ENCODE measurements at places on chromosomes 6 and 20.
A peak's percentile ranks its signal among the peaks of the same experiment; 100 is the strongest.

- DNase-seq: no peak
Observed at GRCh38 chr20:38113401-38114325, 51.4 kb downstream of the TGM2 start.

DNA sequence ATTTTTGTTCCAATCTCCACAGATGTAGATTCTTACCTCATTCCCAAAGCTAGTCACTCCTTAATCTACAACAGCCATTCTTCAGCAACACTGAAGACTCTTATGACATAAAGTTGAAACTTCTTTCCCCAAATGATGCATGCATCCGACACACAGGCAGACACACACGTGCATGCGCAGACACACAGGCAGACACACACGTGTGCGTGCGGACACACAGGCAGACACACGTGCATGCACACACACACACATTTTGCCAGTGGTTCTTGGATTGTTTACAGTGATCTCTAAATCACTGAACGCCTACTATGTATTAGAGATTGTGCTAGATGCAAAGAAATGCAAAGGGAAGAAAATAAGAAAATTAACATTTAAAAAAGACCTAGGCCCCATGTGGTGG is 9.0 kb upstream of the TRPC4AP start:
- DNase-seq: no peak

DNA sequence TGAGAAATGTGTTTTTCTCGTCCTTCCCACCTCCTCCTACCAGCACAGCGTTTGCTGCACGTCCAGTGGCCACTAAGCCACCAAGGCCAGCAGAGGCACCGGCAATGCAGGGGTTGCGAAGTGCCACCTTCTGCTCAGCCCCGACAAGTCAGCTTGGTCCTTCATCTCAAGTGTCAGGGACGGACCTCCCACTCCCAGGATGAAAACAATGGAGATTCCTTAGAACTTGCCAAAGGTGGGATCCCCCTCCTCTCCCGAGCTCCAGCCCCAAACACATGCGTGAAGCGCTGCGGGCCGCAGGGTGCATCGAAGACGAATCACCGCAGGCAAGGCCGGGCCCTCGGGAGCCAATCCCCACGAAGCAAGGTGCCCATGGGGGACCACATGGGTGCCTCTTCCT is 60.8 kb downstream of the WDR27 start:
- DNase-seq: no peak

GRCh38 chr20:47748069-47748468 is 37.2 kb downstream of the SULF2 start:
- DNase-seq: no peak

DNA sequence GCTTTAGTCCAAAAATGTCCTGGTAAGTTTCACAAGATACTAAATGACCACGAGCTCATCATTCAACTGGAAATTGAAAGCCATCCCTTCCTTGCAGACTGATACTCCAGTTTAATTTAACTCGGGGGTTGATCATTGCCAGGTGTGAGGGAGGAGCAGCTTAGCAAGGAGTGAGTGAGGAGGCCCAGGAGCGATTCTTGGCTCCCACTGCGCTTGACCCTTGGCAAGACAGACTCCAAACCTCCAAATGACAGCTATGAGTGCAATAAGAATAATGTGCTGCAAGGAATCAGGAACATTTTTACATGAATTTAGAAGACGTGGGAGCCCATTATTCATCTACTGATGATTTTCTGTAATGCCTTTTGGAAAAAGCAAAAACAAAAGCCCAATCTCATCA is 64.9 kb downstream of the LAMA4 start:
- DNase-seq: no peak

DNA sequence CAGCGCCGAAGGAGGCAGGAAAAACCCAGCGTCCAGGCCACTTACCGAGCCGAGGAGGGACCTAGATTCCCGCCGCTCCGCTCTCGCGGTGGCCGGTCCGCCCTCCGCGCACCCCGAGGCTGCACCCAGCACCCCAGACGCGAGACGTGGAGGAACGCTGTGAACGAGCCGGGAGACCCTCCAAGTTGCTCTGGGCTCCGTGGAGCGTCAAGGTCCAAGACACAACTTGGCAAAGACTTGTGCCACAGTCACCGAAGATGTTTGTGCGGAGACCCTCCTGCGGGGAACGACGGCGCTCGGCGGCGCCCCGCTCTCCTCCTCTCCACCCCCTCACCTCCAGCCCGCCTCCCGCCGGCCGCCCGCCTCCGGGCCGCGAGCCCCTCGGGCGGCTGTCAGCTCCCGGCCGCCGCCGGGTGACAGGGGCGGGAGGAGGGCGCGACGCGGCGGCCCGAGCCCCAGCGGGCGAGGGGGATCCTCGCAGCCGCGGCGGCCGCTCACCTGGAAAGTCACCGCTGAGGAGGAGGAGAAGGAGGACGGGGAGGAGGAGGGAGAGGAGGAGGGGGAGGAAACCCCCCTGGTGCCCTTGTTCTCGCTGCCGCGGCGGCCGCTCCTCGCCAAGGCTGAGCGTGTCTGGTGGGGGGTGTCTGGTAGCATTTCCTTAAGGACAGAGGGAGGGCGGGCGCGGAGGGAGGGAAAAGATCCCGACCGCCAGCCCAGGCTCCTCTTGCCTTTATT is 637 bp upstream of the HIVEP2 start:
- peak; percentile 48 for DNase-seq

GRCh38 chr6:148971031-148971927 is 224.4 kb downstream of the UST start:
- DNase-seq: no peak

DNA sequence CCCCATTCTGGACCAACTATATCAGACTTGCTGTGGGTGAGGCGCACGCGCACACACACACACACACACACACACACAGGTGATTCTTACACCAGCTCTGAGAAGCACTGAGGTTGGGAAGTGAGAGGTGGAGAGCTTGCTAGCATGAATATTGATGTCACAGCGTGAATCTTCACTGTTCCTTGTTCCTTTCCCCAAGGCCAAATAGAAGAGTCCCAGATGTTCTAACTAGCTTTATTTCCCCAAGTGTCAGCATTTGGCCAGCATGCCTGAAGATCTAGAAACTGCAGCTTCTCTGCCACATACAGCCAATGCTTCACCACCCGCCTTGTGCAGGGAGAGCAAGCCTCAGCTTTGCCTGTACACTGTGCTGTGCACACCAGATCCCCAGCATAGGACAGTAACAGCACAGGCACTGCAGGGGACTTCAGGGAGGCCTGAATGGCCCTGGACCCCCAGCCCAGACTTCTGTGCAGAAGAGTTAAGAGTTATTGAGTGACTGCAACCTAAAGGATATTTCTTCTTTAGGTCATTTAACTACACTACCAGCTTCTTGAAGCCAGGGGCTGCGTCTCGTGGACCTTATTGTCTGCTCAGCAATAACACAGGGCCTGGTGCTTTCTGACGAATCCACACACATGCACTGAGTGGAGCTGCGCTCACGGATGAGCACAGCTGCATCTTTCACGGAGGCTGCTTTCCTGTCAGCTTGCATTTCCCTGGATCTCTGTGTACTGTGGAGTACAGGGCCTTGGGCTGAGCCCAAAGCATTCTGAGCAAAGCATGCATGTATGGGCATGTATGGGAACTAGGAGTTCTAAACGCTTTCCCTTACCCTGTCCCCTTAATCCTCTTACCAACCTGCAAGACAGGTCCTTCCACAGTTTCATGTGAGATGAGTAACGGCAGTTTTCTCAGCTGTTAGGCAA is 13.9 kb upstream of the CD93 start:
- DNase-seq: no peak

- DNase-seq: no peak
Observed at GRCh38 chr6:17879184-17879583, 108.3 kb downstream of the KIF13A start.

- no peak for DNase-seq
Observed at GRCh38 chr6:10310330-10310653, 104.6 kb downstream of the TFAP2A start.

GRCh38 chr6:106135911-106136571 is 49.9 kb downstream of the PRDM1 start:
- DNase-seq: no peak

DNA sequence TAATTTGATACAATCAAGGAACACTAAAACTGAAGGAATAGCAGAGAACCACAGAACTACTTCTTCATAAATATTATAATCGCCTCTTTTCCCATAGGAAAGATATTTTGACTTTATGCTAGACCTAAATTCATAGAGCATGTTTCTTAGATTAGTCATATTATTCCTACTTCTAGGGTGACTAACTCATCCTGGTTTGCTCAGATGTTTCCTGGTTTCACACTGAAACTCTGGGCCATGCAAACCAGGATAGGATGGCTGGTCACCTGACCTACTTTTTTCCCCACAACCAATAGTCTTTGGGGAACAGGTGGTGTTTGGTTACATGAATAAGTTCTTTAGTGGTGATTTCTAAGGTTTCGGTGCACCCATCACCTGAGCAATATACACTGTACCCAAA is 42.8 kb downstream of the MMS22L start:
- no peak for DNase-seq

GRCh38 chr6:3794092-3794491 is 42.6 kb upstream of the PXDC1 start:
- DNase-seq: no peak

- DNase-seq: no peak
Observed at GRCh38 chr6:72987301-72987700, 238.0 kb downstream of the KHDC1L start.

GRCh38 chr6:44571510-44571909 is 184.0 kb downstream of the CDC5L start:
- no peak for DNase-seq

- no peak for DNase-seq
Observed at GRCh38 chr20:6784210-6784631, 16.7 kb downstream of the BMP2 start.

DNA sequence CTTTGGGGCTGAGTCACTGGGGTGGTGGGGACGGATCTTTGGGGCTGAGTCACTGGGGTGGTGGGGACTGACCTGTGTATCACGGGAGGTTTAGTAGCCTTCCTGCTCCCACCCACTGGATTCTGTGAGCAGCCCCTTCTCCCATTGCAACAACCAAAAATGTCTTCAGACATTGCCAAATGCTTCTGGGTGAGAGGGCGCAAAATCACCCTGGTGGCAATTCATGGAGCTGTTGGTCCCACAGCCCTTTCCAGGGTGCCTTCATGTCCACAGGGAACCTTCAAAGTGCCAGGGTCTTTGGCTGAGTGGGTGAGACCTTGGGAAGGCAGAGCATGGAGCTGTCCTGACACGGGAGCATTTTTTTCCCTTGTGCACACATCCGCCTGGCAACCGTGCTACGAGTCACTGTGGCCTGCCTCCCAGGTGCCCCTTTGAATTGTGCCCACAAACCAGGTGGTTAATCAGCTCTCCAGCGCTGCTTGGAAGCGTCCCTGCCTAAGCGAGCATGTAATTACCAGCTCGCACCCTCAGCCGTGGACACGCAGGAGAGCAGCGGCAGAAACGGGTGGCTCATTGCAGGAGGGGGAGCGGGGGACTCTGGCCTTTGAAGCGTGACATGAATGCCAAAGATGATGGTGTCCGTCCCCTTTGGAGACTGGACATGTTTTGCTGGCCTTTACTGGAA is 27.4 kb upstream of the APCDD1L start:
- DNase-seq: no peak

DNA sequence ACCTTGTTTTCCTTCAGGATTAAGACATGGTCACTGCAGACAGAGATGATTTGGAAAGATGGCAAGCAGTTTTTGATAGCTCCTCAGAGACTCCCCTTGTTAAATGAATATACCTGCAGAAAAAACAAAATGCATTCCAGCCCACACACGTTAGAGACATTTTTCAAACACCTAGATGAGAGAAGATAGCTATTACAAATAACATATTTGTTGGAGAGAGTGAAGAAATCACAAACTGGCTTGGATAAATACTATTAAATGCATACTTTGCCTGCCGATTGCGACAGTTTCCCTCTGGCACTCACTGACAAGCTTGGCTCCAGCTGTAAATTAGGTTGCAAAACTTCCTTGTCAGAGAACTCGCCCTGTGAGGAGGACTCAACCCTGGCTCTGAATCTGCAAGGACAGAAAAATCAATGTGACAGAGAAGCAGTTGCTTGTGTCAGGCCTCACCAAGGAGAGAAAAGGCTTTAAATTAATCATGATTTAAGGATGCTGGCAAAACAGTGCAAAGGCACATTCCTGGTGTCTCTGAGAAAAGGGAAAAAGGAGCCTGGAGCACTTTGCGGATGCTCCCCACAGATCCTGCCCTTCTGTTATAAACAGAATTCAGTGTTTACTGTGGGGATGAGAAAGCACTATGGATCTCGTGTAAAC is 423.7 kb upstream of the MARCKS start:
- DNase-seq: no peak

GRCh38 chr20:10771435-10772140 is 97.8 kb upstream of the JAG1 start:
- DNase-seq: no peak

GRCh38 chr6:132937466-132937906 is 123.1 kb downstream of the RPS12 start:
- DNase-seq: no peak

DNA sequence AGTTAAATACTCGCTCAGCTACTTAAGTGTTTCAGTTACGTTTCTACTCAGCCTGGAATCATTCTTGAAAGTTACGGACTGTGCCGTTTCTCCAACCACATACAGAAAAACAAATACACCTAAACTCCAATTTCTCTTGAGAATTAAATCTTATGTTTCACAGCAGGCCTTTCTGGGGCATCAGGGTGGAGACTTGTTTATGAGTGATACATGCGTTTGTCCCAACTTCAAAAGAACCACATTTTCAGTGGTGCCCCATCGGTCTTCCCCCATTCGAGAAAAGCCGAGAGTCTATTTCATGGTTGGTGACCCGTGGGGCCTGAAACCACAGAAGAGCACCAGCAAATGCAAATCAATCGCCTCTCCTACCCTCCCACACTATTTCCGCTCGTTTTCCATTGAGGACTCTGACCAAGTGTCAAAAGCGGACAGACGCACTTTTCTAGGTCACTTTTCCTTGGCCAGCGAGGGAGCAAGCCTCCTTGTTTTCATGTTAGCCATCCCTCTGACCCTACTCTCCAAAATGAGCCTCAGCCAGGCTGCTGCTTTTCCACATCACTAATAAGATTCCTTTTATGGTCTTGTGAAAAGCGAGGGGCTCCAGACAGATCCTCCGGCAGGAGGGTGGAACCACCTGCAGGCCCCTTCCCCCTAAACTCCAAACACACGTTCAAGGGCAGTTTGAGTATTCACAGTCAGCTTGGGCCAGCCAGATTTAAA is 3.1 kb downstream of the JAG1 start:
- no peak for DNase-seq

- DNase-seq: no peak
Observed at GRCh38 chr20:36308986-36309385, 2.8 kb downstream of the DLGAP4 start.

- DNase-seq: peak; percentile 50
Observed at GRCh38 chr6:30955367-30956042, 14.7 kb downstream of the MUCL3 start.

DNA sequence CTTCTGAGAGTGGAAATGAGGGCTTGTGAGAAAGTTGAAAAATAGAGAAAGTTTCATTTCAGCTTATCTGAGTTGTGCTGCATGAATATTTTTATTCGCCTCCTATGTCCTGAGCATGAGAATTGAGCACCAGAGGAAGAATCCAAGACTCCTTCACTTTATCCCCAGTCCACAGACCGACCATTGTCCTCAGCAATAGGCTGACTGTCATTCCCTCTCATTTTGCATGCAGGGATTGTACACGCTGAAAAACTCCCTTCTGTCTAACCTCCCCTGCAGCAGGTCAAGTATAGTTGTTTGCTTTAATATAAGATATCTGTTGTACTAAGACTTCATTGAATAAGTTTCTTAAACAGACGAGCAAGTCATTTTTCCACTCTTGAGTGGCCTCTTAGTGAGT is 437.6 kb downstream of the PRKN start:
- no peak for DNase-seq

GRCh38 chr6:29617782-29618554 is 15.0 kb downstream of the GABBR1 start:
- DNase-seq: no peak

GRCh38 chr6:165972139-165972802 is 195.4 kb downstream of the TBXT start:
- no peak for DNase-seq

Data from stimulated activated CD8-positive, alpha-beta memory T cell treated with anti-CD3 and anti-CD28 coated beads, Interleukin-2, amount 100 ng/mL, for 1 hour (primary cell).